Activated CD4-positive, alpha-beta T cell treated with anti-CD3 and anti-CD28 coated beads, Interleukin-2, amount 10 ng/mL, durations not matched to agents 24 days and 14 days (primary cell): ENCODE measurements at places on chromosomes 2 and 18. TPM values are rescaled to one million over a fixed set of nuclear protein-coding genes. Genes with fewer than 3 reads are reported as not detected.

Gene KCNS3
- total RNA-seq: not detected in 2 replicates

Gene ZNF396
- 0.19 and 0.26 TPM in 2 replicates for total RNA-seq

Gene TMEM247
- not detected in 2 replicates for total RNA-seq

Gene DSEL
- total RNA-seq: not detected in 2 replicates

Gene NUP35
- 41.5 and 44.0 TPM in 2 replicates for total RNA-seq

Gene QPCT
- total RNA-seq: 2.0 and 2.1 TPM in 2 replicates

Gene CRACDL
- 0.07 and 0.12 TPM in 2 replicates for total RNA-seq

Gene SERPINB5
- total RNA-seq: not detected in 2 replicates

Gene TRIM43
- total RNA-seq: not detected in 2 replicates

Gene NEMP2
- 16.4 and 19.0 TPM in 2 replicates for total RNA-seq

Gene TAF1B
- 21.9 and 22.7 TPM in 2 replicates for total RNA-seq

Gene DGKD
- total RNA-seq: 49.1 and 52.8 TPM in 2 replicates

Gene C2orf76
- total RNA-seq: 10.2 and 11.5 TPM in 2 replicates

Gene CRYBA2
- total RNA-seq: not detected in 2 replicates

Gene LRRC30
- not detected in 2 replicates for total RNA-seq

Gene CRYGD
- not detected in 2 replicates for total RNA-seq

Gene TRPM8
- total RNA-seq: not detected in 2 replicates

Gene SATB2
- 0.07 TPM in 1 of 2 replicates, not detected in the other for total RNA-seq

Gene EIF5B
- 86.5 and 88.5 TPM in 2 replicates for total RNA-seq

Gene ZNF385B
- total RNA-seq: not detected in 2 replicates

Gene ANKMY1
- total RNA-seq: 24.8 and 26.7 TPM in 2 replicates

Gene CEBPZ
- total RNA-seq: 63.2 and 68.2 TPM in 2 replicates

Gene DOCK10
- 137 and 138 TPM in 2 replicates for total RNA-seq

Gene RAB11FIP5
- 13.4 and 13.8 TPM in 2 replicates for total RNA-seq

Gene LIPG
- total RNA-seq: 0.57 and 0.82 TPM in 2 replicates

Gene GAREM1
- total RNA-seq: not detected in 2 replicates

Gene ABCG8
- total RNA-seq: not detected in 2 replicates

Gene COL6A3
- 27.6 and 28.7 TPM in 2 replicates for total RNA-seq

Gene AP1S3
- 14.1 and 17.4 TPM in 2 replicates for total RNA-seq

Gene SERPINB10
- not detected in 2 replicates for total RNA-seq

Gene GBX2
- not detected in 2 replicates for total RNA-seq
